Glutamatergic neuron (in vitro differentiated cells): ENCODE measurements at places on chromosomes 16 and 17. TPM values are rescaled to one million over a fixed set of nuclear protein-coding genes. Genes with fewer than 3 reads are reported as not detected.

Gene ACAP1
- total RNA-seq = not detected

Gene EFCAB5
- 0.69 TPM for total RNA-seq

Gene CLEC3A
- not detected for total RNA-seq

Gene SEZ6L2
- 176 TPM for total RNA-seq

Gene NXPH3
- total RNA-seq = 2.0 TPM

Gene GGA3
- 65.0 TPM for total RNA-seq

Gene NR1D1
- 1.3 TPM for total RNA-seq

- peaks cover 9% of the 10 kb centered on the region for H3K27me3 ChIP-seq
- DNase-seq = no peak
- H3K4me1 ChIP-seq = peaks cover 22% of the 10 kb centered on the region
- H3K36me3 ChIP-seq = no peaks in the 10 kb centered on the region
Observed at GRCh38 chr16:68088130-68088972, 3.2 kb downstream of the NFATC3 start.

DNA sequence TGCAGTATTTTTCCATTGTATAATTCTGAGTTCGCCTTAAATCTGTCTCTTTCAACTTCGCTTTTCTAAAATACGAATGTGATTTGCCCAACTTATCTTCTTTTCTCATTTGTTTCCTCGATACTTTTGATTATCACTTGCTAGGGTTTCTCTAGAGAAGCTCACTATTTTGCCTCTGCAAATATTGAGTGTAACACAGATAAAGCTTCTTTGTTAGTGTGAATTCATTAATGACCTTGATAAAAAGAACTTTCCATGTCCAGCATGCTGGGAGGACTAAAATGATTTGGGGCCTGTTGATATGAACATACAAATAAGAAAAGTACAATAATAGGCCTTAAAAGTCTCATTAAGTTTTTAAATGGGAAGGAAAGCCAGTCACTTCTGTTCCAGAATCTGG is 303.3 kb downstream of the MAP2K6 start:
- DNase-seq = no peak
- no peaks in the 10 kb centered on the region for H3K4me1 ChIP-seq

- no peak for DNase-seq
- H3K27ac ChIP-seq = no peak overlapping the region
- peaks cover 12% of the 10 kb centered on the region for H3K36me3 ChIP-seq
Observed at GRCh38 chr16:48481211-48481610, 96.0 kb upstream of the SIAH1 start.

DNA sequence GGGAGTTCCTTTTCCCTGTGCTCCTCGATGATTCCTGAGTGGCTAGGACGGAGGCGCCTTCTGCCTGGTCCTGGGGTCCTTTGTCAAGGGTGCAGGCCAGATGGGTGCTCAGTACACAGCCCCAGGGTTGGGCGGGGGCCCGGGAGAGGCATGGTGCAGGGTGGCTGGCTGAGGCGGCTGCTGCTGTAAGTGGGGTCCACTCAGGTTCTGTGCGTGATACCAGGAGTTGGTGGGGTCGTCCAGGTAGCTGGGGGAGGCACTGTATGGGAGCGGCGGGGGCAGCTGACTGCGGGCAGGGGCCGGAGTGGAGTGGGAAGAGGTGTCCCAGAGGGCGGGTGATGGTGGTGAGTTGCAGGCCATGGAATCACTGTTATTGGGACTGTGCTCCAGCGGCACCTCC is 3.6 kb downstream of the DLX3 start:
- no peak for DNase-seq
- no peak overlapping the region for H3K4me3 ChIP-seq
- peaks cover 10% of the 10 kb centered on the region for H3K4me1 ChIP-seq
- H3K36me3 ChIP-seq = no peaks in the 10 kb centered on the region

GRCh38 chr17:14325618-14326167 is 24.8 kb downstream of the HS3ST3B1 start:
- no peaks in the 10 kb centered on the region for H3K36me3 ChIP-seq
- no peak overlapping the region for H3K4me3 ChIP-seq
- H3K27me3 ChIP-seq = peaks cover 3% of the 10 kb centered on the region

DNA sequence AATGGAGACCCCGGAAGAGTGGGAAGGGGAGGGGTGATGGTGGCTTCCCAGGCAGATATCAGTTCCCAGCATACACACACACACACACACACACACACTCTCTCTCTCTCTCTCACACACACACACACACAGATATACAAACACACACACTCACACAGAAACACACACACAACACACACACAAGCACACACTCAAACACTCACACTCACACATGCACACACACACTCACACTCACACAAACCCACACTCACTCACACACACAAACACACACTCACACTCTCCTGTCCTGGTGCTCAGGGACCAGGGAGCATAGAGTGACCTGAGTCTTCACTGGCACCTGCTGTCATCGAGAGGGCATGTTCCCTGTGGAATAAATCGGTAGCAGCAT is 5.6 kb downstream of the CA4 start:
- peaks cover 18% of the 10 kb centered on the region for H3K27me3 ChIP-seq
- H3K4me3 ChIP-seq = peak overlapping the region; percentile 72
- peaks cover 25% of the 10 kb centered on the region for H3K4me1 ChIP-seq

DNA sequence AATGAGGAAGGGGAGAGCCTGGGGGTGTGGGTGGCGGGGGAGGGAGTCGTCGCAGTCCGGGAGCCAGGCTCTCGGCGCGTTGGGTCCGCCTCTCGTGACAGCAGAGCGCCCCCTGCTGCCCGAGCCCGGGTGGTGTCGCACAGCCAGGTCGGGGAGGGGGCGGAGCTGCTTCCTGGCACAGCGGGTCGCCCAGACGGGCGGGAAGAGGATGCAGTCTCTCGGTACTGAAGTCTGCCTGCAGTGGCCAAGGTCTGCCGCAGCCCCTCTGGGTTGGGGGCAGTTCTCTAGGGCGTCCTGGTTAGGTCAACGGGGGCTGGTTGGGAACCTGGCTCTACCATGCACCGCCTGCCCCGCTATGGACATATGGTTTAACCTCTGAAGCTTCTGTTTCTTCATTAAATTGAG is 38.2 kb upstream of the CCDC182 start:
- peaks cover 9% of the 10 kb centered on the region for H3K4me1 ChIP-seq
- H3K36me3 ChIP-seq = no peaks in the 10 kb centered on the region
- no peak overlapping the region for H3K27ac ChIP-seq

- peaks cover 2% of the 10 kb centered on the region for H3K27me3 ChIP-seq
- H3K4me1 ChIP-seq = no peaks in the 10 kb centered on the region
- no peak overlapping the region for H3K27ac ChIP-seq
- H3K4me3 ChIP-seq = no peak overlapping the region
Observed at GRCh38 chr17:38939987-38940386, 14.6 kb downstream of the LASP1NB start.

GRCh38 chr16:84753412-84754326 is 53.9 kb downstream of the USP10 start:
- H3K4me3 ChIP-seq = peak overlapping the region; percentile 40
- no peaks in the 10 kb centered on the region for H3K36me3 ChIP-seq

DNA sequence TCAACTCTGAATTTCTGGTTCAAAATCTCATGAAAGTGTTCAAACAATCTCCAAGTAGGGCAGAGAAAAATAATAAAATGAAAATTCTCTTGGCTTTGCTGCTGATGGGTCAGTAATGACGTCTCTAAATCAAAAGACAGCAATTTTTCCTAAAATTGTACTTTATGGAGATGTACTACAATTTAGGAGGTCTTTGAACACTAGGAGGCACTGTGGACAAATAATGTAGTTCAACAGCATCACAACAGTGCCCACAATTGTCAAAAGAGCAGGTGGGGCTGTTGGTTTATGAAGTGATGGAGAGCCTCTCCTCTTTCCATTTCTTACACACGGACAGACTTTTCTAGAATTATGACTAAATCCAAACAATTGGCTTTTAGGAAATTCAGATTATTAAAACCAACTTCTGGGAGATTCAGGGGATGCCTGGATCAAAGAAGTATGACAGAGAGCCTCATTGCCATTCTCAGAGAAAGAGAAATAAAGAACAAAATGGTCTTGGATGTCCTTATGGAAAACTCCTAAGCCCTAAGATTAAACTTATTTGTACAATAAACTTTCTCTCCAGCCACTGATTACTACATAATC is 23.8 kb downstream of the EZH1 start:
- H3K36me3 ChIP-seq = no peaks in the 10 kb centered on the region
- H3K27me3 ChIP-seq = no peaks in the 10 kb centered on the region
- no peak overlapping the region for H3K27ac ChIP-seq
- DNase-seq = no peak
- peaks cover 6% of the 10 kb centered on the region for H3K4me1 ChIP-seq

DNA sequence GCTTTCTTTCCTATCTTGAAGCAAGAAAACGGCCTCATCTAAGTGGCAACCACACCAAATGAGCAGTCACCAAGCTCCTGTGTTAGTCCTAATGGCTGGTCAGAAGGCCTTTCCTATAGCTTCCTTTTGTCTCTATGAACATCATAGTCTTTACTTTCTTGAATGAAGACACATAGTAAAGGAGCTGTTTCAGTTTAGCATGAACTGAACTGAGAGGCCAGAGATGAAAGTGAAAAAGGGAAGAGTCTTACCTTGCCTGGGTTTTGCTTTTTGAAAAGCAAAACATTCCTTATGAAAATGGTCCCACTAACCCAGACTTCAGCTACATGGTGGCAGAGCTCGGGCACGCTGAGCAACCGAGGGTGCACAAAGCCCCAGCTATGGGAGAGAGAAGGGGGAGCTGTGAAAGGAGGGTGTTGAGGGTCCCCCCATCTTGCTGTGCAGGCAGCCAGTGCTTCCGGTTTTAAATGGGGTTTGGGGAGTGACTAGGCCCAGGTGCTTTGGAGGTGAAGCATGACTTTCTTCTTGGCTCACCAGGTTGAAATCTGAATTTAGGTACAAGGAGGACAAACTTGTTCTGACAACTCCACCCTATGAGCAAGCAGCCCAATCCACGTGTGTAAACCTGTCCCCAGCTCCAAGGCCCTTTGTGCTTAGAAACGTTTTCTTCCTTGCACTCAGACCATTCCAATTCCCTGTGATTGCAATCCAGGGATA is 9.1 kb upstream of the PSMC3IP start:
- H3K27me3 ChIP-seq = peaks cover 2% of the 10 kb centered on the region
- H3K27ac ChIP-seq = no peak overlapping the region
- DNase-seq = no peak
- no peaks in the 10 kb centered on the region for H3K36me3 ChIP-seq
- no peaks in the 10 kb centered on the region for H3K4me1 ChIP-seq

DNA sequence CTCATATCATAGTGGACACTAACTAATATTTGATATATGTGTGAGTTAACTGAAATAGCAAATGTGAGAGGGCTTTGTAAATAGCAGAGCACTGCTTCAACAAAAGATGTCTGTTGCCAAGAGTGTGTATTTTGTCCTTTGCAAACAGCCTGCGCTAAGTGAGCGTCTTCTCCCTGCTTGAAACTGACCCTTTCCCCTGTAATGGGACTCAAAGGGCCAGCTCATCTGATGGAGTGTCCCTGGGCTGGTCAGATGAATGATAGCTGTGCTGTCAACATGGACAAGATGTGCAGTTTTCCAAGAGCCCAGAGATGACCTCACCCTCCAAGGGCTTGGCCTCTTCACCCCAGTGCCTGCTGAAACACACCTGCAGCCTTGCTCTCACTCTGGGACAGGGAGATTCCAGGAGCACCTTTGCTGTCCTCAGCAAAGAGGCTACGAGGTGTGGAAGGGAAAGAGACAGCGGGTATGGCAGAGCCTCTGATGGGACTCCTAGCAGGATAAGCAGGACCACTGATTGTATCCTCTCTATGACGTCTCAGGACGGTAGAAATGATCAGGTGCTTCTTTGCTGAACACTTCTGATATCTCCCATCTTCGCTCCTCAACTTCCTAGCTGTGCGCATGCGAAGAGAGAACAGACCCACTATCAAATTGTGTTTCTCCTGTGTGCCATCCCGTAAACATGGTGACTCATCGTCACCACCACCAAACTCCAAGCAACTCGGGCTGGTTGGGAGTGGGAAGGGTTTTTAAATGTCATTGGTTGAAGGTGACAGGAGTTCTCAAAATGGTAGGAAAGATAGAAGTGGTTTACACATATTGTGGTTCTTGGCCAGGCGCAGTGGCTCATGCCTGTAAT is 35.8 kb upstream of the TBX2 start:
- H3K36me3 ChIP-seq = peaks cover 5% of the 10 kb centered on the region
- peaks cover 14% of the 10 kb centered on the region for H3K4me1 ChIP-seq
- no peaks in the 10 kb centered on the region for H3K27me3 ChIP-seq

DNA sequence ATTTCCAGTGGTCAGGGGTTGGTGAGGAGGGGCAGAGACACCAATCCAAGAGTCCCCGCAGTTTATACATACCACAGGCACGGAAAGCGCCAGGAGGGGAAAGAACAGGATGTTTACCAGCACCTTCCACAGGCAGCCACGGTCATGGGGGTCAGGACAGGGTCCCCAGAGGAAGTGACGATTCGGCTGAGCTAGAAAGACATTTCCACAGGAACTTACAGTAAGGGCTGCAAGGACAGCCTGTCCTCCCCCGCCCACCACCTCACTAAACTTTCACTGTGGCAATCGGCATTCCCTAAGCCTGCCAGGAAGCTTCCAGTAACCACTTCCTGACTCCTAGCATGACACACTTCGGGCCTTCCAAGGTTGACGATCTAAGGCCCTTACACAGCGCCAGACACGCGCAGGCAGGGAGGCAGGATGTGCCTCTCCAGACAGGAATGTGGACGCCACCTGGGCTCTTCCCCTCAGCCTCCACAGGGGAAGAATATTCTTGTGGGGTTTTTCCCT is 1.2 kb upstream of the MT2A start:
- H3K27ac ChIP-seq = no peak overlapping the region
- DNase-seq = no peak
- H3K36me3 ChIP-seq = no peaks in the 10 kb centered on the region

- DNase-seq = no peak
- H3K27me3 ChIP-seq = no peaks in the 10 kb centered on the region
- no peaks in the 10 kb centered on the region for H3K4me1 ChIP-seq
Observed at GRCh38 chr17:71482625-71483024, 638.2 kb upstream of the SOX9 start.

DNA sequence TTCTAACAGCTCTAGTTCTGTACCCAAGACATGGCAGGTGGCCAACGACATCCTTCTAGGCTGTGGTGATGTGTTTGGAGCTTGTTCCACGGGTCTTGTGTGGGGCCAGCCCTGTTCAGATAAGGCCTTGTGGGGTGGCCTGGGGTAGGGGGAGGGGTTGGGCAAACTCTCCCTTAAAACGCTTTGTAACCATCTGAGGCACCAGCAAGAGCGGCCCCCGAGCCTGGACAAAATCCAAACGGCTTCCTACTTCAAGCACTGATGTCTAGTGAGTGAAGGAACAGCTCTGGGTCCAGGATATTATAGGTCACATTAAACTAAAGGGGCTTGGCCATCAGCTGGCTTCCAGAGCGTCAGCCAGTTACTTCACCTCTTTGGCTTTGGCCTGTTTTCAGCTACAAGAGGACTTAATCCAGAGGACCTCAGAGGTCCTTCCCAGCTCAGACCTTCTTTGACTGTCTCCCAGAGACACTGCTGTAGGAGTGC is 11.9 kb downstream of the SERPINF1 start:
- H3K36me3 ChIP-seq = no peaks in the 10 kb centered on the region
- H3K4me3 ChIP-seq = no peak overlapping the region
- peaks cover 2% of the 10 kb centered on the region for H3K4me1 ChIP-seq
- no peak overlapping the region for H3K27ac ChIP-seq

DNA sequence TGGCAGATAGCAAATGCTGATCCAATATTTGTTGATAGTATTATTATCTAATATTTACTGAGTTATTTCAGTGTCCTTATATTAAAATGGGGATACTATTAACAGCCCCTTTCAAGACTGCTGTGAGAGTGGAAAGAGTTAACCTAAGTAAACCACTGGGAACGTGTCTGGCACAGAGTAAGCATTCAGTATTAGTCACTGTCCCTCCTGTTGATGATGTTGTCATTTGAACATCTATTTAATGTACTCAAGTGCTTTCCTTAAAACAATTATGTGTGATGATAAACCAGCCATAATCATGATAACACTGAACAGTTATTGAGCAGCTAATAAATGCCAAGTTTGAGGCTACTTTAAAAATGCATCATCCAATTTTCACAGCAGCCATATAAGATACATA is 135.7 kb upstream of the XYLT1 start:
- no peak for DNase-seq
- H3K27ac ChIP-seq = peak overlapping the region; percentile 97
- H3K27me3 ChIP-seq = peaks cover 5% of the 10 kb centered on the region

GRCh38 chr17:78089576-78090281 is 38.8 kb downstream of the TMC6 start:
- no peak overlapping the region for H3K27ac ChIP-seq
- peaks cover 2% of the 10 kb centered on the region for H3K4me1 ChIP-seq
